ENCODE measurements at places on chromosomes 3 and 15.

- no peak for DNase-seq
These were observed 1043.8 kb downstream of the OTOL1 start for GRCh38 chr3:162540421-162540820.

DNA sequence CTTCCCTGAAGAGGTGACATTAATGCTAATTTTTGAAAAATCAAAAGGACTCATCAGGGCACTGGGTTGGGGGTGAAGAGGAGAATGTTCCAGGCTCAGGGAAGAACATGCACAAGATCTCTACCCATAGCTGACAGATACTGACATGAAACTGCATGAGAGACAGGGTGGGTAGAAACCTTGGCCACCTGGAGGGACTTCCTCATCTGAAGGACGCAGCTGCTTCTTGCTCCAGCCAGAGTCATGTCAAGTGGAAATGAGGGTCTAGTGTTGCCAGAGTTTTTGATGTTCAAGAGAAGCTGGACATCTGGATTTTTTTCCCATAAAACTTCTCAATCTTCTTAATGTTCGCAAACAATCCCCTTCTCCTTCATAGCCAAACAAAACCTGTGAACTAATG lies 29.7 kb downstream of the AMOTL2 start:
- DNase-seq = no peak

- DNase-seq = no peak
These were observed 171.4 kb downstream of the CNTN3 start for GRCh38 chr3:74443102-74443501.

GRCh38 chr3:15756505-15756904 lies 41.3 kb downstream of the ANKRD28 start:
- DNase-seq = no peak

DNA sequence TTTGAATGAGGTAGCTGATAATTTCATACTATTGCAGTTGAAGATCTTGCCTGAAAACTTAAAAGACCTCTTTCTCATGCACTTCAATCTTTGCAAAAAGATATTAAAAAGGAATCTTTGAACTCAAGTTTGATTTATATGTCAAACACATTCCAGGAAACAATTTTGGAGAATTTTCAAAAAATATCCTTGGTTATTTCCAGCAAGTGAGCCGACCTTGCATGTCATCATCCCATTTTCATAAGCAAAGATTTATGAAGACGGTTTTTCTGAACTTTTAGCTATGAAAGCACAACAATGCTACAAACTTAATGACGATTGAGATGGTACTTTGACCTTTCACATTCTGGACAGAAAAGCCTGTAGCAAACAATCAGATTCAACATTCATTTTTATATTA lies 95.6 kb downstream of the RFX7 start:
- DNase-seq = no peak

DNA sequence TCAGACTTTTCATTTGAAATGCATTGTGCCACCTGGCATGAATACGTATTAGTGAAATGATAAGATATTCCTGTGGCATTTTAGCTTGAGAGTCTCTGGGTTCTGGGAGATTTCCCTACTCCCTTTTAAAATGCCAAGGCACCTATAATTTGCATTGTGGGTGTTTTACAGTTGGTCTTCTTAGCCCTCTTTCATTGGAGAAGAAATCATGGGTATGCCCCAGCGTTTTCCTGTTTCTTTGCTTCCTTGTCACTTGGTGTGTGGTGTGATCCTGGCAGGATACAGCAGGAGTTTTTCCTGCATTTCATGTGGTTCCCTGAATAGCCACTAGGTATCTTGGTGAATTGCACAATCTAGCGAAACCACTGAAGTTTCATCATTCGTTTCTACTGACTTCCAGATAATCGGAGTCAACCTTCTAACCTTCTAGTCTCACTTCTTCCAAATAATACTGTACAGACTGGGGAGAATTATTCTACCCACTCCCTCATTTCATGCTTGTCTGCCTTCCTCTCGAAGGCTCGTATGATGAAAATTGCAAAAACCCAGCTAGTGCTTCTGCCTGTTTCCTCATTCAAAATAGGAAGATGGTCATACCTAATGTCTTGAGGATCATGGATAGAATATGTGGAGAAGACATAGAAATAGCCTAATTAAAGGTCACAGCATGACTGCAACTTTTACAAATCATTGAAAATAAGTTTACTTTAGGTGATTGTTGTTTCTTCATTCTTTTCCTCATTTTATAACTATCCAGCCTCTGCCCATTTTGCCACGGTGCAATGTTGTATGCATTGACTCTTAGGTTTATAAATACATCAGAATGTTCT lies 2.6 kb downstream of the BHLHE40 start:
- DNase-seq = peak; percentile 45

- DNase-seq = no peak
These were observed 5.1 kb upstream of the APBA2 start for GRCh38 chr15:28880680-28881079.

GRCh38 chr3:139465636-139466035 lies 10.7 kb downstream of the RBP2 start:
- DNase-seq = no peak

All from urothelium cell line (cell line).